ENCODE measurements at places on chromosomes 7 and 10.

DNA sequence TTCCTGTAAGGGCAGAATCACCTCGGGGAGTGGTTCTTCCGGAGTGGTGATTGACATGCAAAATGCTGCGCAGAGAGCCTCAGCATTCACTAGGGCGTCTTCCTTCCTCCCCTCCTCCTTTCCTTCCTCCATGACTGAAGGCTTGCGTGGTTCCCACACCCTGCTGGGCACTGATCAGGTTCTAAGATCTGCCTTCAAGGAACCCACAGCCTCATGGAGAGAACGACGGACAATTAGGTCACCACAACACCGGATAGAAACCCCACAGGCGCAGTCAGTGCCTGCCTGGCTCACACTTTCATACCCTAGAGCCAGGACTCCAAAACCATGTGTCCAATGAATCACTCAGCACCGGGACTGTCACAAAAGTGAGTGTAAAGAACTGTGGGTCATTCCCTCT lies 131.3 kb downstream of the DPP6 start:
- DNase-seq: no peak

GRCh38 chr10:16521311-16522016 lies at the start of gene C1QL3:
Gene C1QL3 (minus strand): TSS chr10:16521879. CDS start chr10:16521065, 814 bp downstream.
- DNase-seq: no peak

DNA sequence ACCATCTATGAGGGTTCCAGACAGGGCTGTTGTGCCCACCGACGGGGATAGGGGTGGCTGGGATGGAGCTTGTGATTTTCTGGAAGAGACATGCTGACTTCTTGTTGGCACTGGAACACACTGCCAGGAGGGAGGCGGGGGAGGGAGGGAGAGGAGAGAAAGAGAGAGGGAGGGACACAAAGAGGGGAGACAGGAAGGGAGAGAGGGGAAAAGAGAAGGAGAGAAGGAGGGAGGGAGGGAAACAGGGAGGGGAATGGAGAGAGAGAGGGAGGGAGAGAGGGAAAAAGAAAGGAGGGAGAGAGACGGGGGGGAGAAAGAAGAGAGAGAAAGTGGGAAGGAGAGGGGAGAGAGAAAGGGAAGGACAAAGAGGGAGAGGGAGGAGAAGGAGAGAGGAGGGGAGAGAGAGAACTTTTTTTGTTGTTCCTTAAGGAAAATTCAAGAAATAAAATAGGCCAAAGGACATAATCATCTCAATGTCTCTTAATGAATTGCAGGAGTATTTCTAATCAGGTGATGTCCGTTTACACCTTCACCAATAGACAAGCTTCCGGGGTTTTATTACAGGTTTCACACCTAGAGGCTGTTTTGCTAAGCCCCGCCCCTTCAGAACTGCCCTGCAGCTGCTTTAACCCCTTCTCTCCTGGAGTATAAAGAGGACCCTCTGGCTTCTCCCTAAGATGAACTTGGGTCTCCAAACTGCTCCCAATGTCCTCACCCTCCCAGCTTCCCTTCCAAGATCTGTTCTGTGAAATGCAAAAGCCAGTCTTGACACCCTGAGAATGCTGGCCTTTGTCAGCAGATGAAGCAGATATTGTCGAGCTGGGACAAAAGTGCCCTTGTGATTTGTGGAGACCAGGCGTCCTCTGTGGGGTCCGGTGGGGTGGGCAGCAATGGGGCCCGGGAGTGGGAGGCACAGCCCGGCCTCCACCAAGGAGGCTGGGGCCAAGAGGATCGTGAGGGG lies 82.0 kb upstream of the GTF2IRD1 start:
- no peak for DNase-seq

DNA sequence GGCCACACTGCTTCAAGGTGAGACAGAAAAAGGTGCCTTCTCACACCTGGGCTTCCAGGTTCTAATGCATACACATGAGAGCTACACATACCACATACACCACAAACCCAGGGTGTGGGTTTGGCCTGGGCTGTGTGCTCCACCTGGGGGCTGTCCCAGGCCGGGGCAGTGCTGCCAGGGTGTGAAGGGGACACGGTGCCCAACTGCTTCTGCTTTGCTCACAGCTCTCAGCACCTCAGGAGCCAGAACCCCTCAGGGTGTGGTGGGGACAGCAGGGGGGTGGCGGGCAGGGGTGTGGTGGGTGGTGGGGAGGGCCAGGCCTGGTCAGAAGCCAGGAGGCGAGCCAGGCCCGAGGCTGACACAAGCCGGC lies 51.1 kb downstream of the TMEM209 start:
- DNase-seq: no peak

DNA sequence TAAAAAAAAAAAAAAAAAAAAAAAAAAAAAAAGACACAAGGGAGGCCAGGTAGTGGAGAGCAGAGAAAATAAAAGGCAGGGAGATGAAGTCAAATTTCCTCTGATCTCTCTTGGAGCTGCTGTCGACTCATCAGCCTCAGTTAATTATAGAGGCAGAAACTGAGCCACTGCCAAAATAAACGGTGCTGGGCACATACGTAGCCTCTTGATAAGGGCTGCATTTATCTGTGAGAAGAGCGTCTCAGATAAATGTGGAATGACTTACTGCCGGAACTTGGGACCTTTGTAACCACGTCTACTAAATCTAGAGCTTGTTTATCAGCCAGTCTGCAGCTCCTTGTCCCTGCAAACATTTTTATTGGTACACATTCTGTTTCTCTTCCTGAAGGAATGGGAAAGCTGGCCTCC lies 162.3 kb downstream of the BAMBI start:
- no peak for DNase-seq

DNA sequence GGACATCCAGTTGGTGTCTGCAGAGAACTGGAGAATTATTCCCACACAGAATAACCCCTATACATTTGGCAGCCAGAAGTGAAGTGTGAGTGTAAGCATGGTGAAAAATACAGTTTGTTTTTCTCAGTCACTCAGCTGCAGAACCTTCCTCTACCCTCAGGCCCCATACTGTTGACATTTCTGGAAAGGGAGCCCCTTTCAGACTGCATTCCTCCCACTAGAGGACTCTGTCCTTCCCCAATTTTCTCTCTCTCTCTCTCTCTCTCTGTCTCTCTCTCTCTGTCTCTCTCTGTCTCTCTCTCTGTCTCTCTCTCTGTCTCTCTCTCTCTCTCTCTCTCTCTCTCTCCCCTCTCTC lies 86.8 kb upstream of the STEAP1B start:
- no peak for DNase-seq

DNA sequence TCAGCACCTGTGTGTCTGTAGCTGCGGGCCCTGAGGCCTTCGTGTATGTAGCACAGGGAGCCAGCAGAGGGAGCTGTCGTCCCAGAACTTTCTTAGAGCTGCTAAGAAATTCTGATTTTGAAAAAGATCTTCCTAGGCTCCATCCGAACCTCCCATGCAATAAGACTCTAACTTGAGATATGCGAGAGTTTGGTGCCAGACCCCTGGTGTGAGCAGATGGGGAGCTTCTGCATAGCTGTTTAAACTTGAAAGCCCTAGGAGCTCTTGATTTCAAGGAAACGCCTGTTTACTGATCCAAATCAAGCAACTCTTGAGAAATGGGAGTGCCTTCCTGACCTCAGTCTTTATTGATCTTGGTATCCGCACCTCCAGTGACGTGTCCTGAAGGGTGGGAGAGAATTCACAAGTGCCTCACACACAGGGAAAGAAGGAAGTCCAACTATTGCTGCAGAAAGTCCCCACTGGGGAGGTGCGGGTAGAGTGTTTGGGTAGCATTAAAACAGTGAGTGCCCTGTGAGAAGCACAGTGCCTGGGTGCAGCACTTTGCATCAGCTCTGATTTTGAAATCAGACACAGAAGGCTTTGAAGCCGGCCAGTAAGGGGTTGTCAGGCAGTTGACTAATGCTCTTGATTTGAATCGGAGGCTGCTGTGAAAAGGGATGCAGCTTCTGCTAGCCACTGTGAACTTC lies 66.4 kb upstream of the STRIP2 start:
- no peak for DNase-seq
